HEK293T (cell line): ENCODE measurements at places on chromosomes 2 and 18.

DNA sequence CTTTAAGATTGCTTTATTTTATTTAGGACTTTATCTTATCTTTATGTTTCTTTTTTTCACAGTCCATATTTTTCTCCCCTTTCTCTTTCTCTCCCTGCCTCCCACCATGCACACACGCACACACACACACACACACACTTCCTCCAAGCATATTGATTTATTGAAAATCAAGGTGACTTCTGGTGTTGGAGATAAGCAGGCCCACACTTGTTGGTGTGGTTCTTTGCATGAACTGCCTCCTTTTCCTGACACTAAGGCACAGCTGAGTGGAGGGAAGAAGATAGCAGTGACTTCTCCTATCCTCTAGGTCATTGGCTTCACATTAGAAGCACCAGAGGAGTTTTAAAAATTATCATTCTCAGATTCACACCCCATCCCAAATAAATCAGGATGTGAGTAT lies 18.0 kb downstream of the TBR1 start:
- DNase-seq, result no peak

GRCh38 chr2:134073023-134073422 lies 180.8 kb upstream of the MGAT5 start:
- no peak for DNase-seq

DNA sequence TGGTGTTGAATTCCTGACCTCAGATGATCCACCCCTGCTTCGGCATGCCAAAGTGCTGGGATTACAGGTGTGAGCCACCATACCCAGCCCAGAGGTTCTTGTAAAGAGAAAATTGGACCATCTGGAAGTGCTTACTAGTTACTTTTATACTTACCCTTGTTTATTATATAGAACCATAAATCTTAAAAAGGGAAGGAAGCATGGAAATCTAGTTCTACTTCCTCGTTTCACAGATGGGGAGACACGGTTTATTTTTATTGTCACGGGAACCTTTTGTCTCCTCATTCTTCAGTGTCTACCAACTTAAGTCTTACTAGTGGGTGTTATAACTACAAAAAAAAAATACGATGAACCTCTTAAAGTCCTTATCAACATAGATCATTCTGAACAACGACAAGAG lies 45.8 kb upstream of the PDK1 start:
- DNase-seq, result no peak

DNA sequence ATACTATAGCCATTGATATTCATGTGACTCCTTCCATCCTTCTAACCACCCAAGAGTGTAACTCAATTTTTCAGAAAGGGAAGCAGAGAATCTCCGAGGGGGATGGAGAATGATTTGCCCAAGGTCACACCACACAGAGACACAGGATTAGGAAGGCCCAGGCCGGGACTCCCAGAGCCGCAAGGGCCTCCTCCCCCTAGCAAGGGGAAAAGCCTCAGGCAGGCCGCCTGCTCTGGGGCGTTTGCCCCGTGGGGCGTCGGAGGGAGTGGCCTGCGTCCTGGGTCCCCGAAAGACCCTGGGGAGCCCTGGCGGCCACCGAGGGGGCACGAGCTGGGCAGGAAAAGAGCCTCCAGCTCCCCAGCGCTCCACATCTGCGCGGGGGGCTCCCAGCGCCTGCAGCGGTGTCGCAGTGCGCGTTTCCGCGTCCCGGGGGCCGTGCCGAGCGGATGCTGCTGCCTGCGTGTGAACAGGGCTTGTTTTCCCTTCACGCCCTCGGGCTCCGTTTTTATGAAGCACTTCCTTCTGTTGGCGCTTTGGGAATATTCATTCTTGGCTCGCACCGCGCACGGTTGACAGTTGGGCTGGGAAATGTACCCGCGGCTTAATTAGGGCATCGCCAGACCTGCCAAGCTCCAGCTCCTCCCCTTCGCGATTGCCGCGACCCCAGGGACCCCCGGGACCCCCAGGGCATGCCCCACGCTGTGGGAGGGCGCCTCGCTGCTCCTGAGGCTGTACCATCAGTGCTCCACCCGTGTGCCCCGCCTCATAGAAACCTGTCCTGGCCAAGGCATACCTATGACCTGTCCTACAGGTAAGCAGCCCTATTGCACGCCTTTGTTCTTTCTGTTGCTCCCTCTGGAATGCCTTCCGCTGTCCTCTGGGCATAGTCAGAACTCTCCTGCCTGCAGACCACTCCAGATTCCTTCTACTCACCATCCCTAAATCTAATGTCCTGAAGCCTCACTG lies 158.9 kb upstream of the GLI2 start:
- no peak for DNase-seq

- no peak for DNase-seq
Observed at GRCh38 chr2:239463541-239464165, 62.8 kb upstream of the HDAC4 start.

- no peak for DNase-seq
Observed at GRCh38 chr2:144015655-144016245, 504.2 kb downstream of the ZEB2 start.

DNA sequence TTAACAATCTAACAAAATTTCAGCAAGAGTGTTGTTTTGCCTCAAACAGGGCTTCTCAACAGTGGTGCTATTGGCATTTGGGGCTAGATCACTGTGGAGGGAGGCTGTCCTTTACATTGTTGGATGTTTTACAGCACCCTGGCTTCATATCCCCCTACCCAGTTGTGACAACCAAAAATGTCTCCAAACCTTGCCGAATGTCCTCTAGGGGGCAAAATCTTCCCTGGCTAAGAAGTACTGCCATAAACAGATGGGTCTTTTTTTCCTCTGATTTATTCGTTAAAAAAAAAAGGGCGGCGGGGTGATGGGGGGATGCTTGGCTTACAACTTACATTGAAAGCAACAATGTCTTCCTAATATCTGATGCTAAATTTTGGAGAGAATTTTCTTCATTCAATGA lies 207.6 kb upstream of the CCDC150 start:
- peak; percentile 38 for DNase-seq

DNA sequence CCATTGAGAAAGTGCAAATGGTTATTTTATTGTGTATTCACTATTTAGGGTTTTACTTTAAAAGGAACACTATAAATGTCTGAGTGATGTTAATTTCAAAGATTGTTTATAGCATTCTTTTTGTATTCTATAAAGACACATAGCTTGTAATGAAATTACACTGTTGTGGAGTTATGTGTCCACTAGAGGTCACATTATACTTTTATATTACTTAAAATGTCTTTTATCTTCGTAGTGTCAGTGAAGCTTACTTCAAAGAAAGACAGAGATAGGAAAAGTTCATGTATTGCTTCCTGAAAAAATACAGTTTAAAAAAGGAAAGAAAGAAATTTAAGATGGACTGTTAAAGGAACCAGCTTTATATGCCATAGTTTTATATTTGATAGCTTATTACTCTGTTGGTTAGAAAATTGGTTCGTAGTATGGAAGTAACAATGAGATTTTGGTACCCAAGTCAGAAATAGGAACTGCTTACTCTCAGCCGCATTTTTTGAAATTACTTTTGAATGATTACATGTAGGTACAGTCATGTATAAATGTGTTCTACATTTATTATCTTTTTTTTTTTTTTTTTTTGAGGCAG lies 20.5 kb downstream of the APLF start:
- DNase-seq, result no peak

DNA sequence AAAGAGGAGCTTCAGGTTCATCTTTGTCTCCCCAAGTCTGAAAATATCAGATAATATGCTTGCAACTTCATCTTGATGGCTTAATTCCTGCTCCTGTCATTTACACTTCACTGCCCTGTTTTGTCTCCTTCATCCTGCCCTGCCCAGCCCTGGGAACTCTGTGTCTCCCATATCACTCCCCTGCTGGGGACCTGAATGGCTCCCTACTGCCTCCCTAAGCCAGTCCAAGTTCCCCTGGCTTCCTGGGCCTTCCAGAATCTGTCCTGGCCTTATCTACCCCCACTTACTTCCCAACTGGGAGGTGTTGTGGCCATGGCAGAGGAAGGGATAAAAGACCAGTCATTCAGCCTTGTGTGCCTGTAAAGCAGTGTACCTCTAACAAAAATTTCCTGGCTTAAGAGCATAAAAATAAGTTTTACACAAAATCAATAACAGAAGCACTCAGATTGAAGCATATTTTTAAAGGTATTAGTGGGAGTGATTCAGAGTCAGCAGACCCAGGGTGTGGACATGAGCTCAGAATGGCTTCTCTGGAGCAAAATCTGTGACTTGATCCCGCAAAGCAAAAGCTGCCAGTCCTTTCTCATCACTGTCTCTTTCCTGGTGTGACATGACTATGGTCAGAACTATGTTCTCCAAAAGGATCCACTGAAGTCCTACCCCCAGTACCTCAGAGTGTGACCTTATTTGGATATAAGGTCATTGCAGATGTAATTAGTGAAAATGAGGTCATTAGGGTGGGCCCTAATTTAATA lies 59.1 kb downstream of the INO80C start:
- no peak for DNase-seq

DNA sequence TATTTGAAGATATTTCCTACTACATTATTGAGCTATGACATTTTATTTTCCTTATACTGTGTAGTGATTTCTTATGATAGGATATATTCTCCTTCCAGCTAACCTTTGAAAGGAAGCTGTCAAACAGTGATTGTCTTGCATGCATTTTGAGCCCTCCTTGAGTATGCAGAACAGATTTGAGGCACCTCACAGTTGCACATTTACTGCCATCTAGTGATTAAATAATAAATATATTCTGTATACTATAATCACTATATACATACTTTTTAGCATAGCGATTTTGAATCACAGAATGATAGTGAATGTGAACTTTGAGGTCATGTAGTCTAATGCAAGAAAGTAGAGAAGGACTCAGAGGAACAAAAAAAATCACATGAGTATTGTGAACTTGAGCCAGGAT lies 268.4 kb upstream of the CDH19 start:
- DNase-seq, result no peak

- no peak for DNase-seq
Observed at GRCh38 chr2:185375731-185376130, 362.9 kb upstream of the FSIP2 start.

- no peak for DNase-seq
Observed at GRCh38 chr2:50987616-50988313, 44.2 kb downstream of the NRXN1 start.

DNA sequence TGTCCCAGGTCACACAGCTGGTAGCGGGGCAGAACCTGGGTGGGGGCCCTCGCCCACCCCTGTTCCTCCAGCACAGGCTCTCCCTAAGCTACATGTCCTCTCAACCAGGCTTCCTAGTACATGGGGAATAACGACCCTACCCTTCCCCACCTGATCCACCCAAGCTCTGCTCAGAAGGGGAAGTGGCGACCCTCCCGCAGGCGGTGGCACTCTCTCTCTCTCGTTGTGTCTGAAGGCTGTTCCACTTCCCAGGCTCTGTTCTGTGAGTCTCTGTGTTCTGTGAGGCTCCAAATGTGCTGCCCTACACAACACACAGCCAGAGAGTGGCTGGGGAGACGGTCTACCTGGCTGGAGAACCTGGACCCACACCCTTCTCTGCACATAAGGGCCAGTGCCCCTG lies 135.8 kb downstream of the COPS8 start:
- DNase-seq, result no peak

- no peak for DNase-seq
Observed at GRCh38 chr2:118061135-118061955, 26.9 kb upstream of the INSIG2 start.

GRCh38 chr2:174797781-174798276 lies 33.6 kb upstream of the CHRNA1 start:
- no peak for DNase-seq

- no peak for DNase-seq
Observed at GRCh38 chr18:37637478-37637850, 71.9 kb upstream of the CELF4 start.
